ENCODE measurements at places on chromosomes 7 and 10.

DNA sequence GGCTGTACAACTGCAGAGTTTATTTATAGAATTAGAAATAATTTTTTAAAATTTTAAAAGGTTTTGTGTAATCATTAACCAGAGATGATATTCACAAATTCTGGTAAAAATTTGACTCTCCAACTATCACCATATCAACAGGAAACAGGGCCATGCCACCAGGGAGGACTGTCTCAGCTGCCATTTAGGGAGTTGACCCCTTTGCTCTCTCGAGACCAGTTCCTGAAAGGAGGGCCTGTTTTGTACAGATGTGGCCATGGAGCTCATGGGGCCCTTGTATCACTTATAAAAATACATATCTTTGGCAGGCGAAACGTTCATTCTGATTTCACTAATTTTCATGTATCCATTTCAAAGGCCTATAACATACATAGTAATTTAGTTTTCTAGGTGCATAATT, 20.3 kb downstream of the H2AZ2 start:
- DNase-seq: no peak

- DNase-seq: no peak
Observed at GRCh38 chr10:82515256-82515655, 640.3 kb downstream of the NRG3 start.

DNA sequence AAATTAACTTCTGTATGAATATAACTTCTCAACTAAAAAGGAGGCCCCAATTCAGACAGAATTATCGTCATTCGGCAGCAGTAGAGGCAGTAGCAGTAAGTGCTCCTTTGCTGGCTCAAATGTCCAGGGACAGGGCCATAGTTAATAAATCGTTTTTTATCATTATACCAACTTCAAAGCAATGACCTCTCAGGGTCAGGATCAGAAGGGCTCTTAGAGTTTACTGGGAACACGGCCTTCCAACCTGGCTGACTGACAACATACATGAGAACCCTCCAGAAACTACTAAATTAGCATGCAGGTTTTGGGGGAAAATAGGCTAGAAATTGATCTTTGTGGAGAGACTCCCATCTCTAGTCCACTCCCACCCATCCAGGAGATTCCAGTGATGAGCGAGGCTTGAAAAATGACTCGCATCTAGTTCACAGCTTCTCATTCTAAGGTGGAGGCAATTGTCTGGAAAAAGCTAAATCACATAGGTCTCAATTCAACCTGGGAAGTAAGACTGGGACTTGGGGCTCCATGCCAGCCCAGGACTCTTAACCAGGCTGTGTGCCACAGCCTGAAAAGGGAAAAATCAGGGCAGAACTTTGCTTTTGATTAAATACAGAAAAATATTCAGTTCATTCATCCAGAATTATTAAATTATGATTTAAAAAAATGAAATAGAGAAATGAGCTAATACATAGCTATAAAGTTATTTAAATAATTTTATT, 84.6 kb downstream of the ABLIM1 start:
- no peak for DNase-seq

- no peak for DNase-seq
Observed at GRCh38 chr7:13476881-13477444, 512.5 kb downstream of the ETV1 start.

- DNase-seq: peak; percentile 28
Observed at GRCh38 chr7:2253021-2253420, 11.0 kb downstream of the NUDT1 start.

GRCh38 chr7:27203365-27203953, 3.6 kb upstream of the HOXA13 start:
- DNase-seq: peak; percentile 13

- DNase-seq: no peak
Observed at GRCh38 chr10:22317076-22317370, 835 bp downstream of the COMMD3 start.

DNA sequence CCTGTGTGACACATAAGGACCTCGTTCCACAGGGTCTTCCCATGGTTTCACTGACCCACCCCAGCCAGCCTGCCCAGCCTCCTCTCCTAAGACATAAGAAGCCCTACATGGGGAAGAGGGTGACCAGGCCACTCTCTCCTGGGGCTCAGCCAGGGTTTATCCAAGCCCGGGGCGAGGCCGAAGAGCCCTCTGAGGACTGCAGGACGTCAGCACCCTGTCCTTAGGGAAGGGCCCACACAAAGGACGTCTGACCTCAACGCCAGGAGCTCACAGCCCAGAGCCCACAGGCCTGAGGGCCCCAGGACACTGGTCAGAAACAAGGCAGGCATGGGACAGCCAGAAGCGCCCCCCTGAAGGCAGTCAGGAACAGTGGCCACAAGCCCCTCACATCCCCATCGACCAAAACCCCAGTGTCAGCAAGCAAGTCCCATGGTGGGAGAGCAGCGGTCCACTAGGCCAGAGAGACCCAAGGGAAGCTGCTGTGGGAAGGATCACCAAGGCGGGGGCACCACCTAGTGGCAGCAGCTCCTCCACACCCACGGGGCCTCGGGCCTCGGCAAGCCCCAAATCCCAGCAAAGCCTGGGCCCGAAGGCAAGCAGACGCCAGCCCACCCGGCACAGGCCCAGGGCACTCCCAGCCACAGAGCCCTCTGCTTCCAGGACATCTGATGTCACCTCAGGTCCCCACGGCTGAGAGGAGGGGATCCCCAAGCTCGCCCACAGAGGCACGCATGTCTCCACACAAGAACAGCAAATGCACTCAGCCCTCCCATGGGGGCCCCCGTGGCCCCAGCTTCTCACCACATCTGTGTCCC, 23.4 kb downstream of the MAD1L1 start:
- DNase-seq: peak; percentile 79

DNA sequence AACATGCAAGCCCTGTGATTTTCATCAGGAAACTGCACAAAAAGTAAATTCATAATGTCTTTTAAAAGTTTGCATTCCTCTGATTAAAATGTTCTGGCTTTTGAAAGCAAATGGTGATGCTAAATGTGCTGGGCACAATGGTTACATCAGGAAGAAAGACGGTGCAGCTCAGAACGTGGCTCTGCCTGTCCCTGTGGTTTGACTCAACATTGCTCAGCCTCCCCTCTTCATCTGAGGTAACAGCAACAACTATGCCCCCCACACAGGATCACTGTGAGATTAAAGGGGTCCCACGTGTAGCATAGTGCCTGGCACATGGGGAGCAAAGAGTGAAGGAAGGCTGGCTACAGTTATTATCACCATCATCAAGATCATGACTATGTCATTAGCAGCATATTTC, 44.0 kb downstream of the PARD3 start:
- no peak for DNase-seq

GRCh38 chr10:112490545-112490944, 43.5 kb downstream of the VTI1A start:
- no peak for DNase-seq

- no peak for DNase-seq
Observed at GRCh38 chr7:151775547-151776443, 101.1 kb downstream of the PRKAG2 start.

- DNase-seq: peak; percentile 79
Observed at GRCh38 chr10:127889605-127890195, 3.0 kb downstream of the CLRN3 start.

DNA sequence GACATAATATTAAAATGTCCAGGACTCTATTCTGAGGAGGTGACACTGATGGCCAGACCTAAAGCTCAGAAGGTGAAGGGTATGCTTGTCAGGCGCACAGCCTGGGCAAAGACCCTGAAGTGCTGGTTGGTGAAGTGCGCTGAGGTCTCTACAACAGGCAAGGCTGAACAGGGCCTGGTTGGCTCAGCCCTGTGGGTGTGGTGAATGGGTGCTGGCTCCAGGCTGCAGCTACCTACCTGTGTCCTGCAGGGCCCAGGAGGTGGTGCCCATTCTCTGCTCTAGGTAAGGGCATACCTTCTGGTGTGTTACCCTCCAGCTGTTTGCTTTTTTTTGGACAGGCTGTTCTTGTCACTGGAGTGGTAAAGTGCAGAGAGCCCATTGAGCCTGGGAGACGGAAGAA, 85.1 kb downstream of the RAMP3 start:
- no peak for DNase-seq

GRCh38 chr7:1103009-1103788, 15.3 kb downstream of the GPER1 start:
- DNase-seq: no peak

GRCh38 chr7:122046402-122046801, 97.6 kb downstream of the AASS start:
- DNase-seq: no peak

DNA sequence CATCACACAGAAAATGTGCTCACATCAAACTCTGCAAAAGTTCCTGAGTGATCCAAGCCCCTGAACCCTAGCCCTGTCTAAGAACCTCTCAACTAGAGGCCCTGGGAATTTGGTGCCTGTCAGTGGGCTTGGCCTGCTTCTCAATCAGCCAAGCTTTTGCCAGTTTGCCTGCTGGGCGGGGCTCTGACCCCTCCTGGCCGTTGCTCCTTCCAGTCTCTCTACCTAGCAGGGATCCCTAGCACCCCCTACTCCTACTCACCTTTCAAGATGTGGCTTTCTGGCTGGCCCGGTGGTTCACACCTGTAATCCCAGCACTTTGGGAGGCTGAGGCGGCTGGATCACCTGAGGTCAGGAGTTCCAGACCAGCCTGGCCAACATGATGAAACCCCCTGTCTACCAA, 2.1 kb downstream of the KLRG2 start:
- DNase-seq: no peak
